ENCODE measurements at places on chromosomes 7 and 10.
A peak's percentile ranks its signal among the peaks of the same experiment; 100 is the strongest.

- no peak for DNase-seq
Observed at GRCh38 chr7:128731184-128731583, 8.0 kb upstream of the CALU start.

DNA sequence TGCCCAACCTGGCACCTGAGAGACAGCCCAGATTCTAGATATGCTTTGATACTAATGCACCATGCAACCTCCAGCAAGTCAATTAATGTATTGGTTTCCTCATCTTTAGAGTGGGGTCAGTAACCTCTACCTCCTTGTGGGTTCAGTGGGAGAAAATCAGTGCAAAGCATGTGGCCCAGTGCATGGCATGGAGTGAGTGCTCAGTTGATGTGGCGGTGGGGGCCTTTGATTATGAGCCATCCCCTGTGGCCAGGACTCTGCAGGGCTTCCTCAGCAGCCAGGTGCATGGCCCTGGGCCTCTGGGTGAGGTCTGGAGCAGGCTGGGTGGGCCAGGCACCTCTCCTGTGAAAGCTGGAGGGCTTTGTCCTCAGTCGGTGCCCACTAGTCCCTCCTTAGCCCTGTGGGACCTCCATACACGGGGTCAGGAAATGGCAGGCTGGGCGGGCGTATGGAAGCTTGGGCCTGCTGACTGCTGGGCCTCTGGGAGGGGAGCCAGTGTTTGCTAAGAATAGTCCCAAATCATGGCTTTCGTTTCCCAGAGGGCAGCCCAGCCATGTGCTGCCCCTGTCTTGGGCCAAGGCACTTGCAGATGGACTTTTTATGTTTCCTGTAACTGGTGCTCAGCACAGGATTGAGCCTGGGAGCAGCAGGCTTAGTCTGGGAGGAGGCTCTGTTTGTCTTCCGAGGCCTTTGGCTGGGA, 3.4 kb downstream of the PALD1 start:
- DNase-seq, result no peak

GRCh38 chr10:91416339-91416855, 6.3 kb downstream of the HECTD2 start:
- DNase-seq, result no peak

GRCh38 chr10:100551738-100552137, 16.0 kb downstream of the HIF1AN start:
- no peak for DNase-seq

GRCh38 chr10:10489805-10490571, 527.7 kb upstream of the CELF2 start:
- DNase-seq, result no peak

GRCh38 chr7:43905209-43905946, 1.0 kb downstream of the URGCP start:
- no peak for DNase-seq

DNA sequence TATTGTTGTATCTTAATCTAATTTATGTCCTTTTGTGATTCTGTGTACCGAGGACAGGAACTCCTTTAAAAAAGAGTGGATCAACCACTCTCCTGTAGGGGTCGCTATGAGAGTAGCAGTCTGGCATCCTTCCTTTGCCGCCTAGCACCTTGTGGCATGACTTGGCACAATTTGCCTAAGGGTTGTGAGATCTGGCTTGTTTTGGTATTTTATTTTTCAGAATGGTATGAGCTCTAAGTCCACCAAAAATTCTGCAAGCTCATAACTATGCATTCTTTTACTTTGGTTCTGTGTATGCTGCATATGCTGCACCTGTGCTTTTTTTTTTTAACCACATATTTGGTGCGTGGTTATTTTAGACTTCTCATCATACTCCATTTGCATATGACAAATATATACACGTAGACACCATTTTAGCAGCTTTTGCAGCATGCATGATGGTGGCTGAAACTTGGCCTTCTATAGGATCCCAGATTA, 112.8 kb downstream of the CDK14 start:
- DNase-seq, result no peak

- no peak for DNase-seq
Observed at GRCh38 chr7:47273974-47274766, 307.7 kb downstream of the TNS3 start.

GRCh38 chr7:130951976-130952876, 218.2 kb upstream of the KLF14 start:
- no peak for DNase-seq

GRCh38 chr10:8473205-8473604, 418.7 kb downstream of the GATA3 start:
- no peak for DNase-seq

GRCh38 chr7:38903057-38903456, 5.9 kb downstream of the VPS41 start:
- DNase-seq, result no peak

- DNase-seq, result no peak
Observed at GRCh38 chr7:108073305-108074070, 56.7 kb downstream of the LAMB4 start.

DNA sequence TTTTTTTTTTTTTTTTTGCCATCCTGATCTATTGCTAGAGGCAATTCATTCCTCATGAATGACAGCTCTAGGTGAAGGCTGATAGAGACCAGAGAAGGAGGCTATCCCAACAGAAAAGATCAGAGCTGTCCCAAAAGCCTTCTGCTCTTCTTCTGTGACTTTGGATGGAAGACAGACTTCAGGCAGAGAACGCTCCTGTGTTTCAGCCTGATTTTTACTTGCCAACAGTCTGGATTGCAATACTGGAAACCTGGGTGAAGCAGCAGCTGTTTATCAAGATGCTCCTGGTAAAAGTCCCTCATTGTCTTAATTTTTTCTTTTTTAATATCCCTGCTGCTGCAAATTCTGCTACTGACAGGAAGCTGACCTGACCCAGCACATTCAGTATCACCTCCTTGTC, 219.5 kb downstream of the CCDC3 start:
- DNase-seq, result no peak

GRCh38 chr7:48179496-48180030, 8.3 kb downstream of the ABCA13 start:
- no peak for DNase-seq

DNA sequence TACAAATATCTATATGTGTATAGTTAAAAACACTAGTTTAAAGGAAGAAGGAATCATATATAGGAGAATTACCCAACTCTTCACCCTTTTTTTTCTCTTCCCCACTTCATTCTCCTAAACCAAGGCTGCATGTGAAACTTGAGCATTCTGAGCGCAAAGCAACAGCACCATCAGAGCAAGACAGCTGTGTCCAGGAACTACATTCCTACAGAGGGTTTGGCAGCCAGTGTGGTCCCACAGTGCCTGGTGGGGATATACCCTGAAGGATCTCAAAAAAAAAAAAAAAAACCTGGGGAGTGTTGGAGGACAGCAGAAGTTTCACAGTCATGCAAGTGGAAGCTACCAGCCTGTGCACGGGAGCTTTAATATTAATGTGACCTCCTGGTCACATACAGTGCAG, 310.4 kb downstream of the CTNNA3 start:
- DNase-seq, result no peak

DNA sequence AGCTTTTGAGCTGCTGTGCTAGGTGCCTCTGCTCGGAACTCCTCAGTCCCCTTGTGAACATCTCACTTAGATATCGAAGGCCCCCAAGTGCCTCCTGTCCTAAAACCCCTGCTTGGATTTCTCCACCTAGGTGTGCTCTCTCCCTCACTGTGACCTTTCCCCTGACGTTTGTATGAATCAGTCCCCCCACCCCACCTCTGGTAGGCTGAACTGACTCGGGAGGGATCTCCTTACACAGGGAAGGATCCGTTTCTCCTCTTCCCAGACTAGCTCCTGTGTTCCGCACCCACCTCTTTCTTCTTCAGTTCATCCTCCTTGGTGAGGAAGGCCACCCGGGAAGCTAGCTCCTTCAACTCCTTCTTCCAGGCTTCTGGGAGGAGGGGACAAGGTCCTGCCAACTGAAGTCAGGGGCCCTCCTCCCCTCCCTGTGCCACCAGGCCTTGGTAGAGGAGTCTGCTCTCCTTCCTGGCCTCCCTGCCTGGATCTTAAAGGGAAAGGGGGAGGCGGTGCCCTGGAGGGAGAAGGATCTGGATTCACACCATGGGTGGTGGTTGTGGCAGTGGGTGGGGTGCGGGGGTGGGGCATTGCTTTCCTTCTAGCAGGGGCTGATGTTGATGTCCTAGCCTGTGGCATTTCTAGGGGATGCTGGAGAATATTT, 6.8 kb downstream of the TBATA start:
- no peak for DNase-seq

DNA sequence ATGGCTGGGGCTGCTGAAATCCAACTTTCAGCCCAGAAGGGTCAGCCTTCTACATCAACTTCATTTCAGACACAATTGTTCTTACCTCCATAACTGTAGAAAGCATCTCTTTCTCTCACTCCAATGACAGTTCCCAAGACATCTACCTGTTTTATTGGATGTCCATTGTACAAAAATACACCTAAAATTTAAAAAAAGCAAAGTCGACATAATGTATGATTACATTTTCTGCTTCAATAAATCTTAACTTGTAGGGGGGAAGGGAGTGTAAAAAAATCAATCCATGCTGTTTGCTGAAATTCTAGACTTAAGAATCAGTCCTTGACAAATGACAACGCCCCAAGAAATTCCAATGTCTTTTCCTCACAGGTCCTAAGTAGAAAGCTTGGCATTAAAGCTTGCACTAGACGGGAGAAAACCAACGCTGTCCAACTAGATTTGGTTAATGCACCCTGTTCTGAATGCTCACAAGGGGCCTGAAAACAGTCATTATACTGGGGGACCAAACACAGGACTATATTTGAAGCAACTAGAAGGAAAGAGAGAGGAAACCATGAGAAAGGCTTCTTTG, 7.5 kb downstream of the STN1 start:
- DNase-seq, result no peak

- no peak for DNase-seq
Observed at GRCh38 chr10:53276797-53277196, 504.2 kb upstream of the MBL2 start.

- no peak for DNase-seq
Observed at GRCh38 chr10:86105181-86105580, 261.4 kb downstream of the GRID1 start.

DNA sequence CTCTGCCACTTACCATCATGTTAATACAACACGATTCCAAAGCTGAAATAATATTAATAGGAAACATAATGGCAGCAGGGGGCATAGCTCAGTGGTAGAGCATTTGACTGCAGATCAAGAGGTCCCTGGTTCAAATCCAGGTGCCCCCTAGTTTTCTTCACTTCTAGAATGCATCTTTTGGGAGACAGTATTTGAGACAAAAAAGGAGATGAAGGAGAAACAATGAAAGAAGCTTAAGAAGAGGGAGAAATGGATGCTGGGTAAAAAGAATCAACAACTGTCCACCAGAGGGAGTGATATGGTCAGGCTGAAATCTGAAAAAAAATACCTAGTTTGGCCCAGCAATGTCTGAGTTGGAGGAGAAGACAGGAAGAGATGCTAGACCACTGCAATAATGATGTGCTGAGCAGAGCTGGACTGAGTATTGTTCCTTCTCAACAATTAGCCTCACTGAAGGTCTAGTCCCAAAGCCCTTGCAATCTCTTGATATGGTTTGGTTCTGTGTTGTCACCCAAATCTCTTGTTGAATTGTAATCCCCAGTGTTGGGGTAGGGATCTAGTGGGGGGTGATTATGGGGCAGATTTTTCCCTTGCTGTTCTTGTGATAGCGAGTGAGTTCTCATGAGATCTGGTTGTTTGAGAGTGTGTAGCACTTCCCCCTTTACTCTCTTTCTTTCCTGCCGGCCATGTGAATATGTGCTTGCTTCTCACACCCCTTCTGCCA, 48.3 kb downstream of the ZNF783 start:
- DNase-seq, result peak; percentile 64

DNA sequence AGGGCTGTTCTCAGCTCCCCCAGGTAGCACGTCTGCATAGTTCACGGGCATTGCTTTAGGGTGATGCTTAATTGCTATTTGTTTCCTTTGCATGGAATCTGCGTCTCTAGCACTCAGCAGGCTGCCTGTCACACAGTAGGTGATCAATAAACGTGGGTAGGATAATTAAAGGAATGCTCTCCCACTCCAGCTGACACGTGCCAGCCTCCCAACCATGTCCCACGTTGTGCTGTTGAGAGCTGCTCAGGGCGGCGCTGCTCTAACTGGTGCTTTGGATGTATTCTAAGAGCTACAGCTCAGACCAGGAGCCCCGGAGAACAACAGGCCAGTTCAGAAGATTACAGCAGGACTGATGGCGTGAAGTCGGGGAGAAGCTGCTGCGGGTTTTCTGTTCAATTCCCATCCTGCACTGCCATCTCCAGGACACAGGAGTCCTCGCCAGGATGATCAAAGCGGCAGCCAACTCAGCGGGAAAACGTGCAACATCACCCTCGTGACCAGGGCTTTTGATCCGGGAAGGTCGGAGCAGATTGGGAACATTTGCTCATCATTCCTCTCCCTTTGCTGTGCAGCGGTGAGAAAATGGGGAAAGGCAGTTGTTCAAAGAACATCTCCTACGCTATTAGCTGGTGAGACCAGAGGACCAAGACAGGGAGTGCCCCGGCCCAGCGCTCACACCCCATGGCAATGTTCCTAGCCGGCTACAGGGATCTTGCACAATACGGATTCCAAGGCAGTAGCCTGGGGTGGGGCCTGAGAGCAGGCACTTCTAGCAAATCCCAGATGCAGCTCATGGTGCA, 50.5 kb upstream of the FOXK1 start:
- DNase-seq, result peak; percentile 60

DNA sequence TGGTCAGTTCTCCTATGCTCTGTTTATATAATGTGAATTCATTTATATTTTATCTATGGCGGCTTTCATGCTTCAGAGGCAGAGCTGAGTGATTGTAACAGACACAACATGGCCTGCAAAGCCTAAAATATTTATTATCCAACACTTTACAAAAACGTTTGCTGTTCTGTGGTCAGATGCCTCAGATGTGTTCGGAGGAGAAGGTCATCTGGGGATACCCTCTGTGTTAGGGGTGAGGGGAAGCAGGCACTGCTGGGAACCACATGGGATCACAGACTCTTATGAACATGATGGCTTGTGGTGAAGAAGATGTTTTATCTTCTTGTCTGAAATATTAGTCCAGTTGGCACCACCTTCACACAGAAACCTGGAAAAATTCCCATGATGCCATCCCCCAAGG, 203.4 kb downstream of the PHTF2 start:
- DNase-seq, result no peak

- DNase-seq, result no peak
Observed at GRCh38 chr7:5594616-5595544, 171.2 kb upstream of the TNRC18 start.

- DNase-seq, result no peak
Observed at GRCh38 chr7:148894591-148894990, 10.5 kb upstream of the EZH2 start.

GRCh38 chr7:138025215-138026186, 23.6 kb upstream of the CREB3L2 start:
- no peak for DNase-seq

- DNase-seq, result no peak
Observed at GRCh38 chr7:105639667-105640493, 58.6 kb upstream of the EFCAB10 start.

Data from AG04449 (cell line).